ENCODE measurements at places on chromosomes 3 and 15.

DNA sequence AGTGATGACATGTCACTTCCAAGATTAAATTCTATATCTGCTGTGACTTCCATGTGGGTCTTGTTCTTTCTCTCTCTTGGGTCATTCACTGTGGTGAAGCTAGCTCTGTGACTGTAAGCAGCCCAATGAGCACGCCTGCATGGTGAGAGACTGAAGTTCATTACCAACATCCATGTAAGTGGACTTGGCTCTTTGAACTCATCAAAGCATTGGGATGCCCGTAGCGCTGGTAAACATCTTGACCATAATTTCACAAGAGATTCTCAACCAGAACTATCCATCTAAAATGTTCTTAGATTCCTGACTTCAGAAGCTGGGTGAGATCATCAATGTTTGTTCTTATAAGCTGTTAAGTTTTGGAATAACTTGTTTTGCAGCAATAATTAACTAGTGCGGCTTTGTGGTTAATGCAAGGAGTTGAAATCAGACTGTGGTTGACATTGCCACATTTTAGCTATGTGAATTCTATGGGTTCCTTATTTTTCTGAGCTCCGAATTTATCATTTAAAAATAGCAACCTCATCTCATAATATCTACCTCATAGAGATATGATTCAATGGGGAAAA, 31.6 kb upstream of the LRRC3B start:
- no peak for DNase-seq

DNA sequence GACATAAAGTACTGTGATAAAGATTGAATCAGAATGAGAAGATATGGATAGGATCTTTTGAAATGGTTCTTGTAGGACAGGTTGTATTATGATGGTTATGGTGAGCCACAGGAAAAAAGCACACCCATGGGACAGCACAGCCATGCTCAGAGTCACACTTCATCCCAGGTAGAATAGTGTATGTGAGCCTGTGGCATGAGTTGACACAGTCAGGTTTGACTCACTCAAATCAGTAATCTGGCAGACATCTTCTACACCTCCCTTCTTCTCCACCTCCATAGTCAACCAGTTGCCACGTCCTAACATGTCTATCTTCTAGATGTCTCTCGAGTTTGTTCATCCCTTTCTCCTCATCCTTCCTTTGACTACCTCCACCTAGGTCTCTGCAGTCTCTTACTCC, 176.0 kb downstream of the RBMS3 start:
- DNase-seq = no peak

GRCh38 chr15:70672081-70672480, 91.3 kb downstream of the UACA start:
- no peak for DNase-seq

DNA sequence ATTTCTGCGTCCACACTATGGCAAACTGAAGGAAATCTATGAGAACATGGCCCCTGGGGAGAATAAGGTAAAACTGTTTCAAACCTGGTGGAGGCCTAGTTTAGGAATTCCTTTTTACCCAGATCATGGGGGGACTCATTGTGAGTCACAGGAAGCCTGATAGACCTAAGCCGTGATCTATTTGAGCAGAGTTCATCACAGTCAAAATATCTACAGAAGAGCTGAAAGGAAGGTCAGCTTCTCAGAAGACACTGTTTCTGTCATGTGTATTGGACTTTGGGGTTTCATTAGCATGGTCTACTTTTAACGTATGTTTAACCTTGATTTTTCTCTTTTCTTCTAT, 1.3 kb downstream of the PSMD2 start:
- DNase-seq = no peak

All from AG08396 (cell line).